ENCODE measurements at places on chromosomes 12 and 14.

DNA sequence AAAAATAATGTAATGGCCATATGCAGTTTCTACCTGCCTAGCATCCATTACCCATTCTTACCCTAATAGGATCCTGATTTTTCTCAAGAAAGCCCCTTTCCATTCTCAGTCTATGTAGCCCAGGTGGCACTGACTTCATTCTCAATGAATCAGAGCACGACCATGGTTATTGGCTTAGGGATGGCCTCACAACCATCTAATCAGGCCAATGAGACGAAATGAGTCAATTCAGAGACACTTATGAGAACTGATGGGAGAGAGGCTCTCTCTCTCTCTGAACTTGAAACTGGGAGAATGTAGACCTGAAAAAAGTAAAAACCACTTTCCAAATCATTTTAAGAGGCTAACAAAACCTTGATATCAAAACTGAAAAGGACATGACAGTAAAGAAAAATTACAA lies 45.3 kb upstream of the OXA1L start:
- no peak for DNase-seq

DNA sequence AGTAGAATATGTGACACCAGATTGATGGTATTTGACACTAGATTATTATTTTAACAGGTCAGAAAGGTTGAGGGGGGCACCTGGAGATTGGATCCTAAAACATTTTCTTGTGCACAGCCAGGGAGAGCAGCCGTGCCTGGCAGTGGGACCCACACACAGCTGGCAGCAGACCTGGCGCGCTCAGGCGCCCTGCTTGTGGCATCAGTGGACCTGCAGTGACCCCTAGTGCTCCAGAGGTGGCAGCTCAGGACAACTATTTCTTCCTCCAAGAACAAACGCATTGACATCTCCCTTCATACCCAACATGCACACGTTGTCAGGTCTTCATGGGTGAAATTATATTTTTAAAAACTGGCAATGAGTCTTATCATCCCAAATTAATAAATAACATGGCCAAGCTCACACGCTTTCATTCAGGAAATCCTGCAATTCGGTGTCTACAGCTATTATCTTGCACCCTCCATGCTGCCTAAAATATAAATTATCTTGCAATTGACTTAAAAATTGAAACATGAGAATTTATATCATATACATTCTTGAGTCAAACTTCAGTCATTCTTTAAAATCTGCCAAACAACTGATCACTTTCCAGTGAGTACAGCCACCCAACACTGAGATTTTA lies 7.7 kb upstream of the TMEM132D start:
- DNase-seq: peak; percentile 44

DNA sequence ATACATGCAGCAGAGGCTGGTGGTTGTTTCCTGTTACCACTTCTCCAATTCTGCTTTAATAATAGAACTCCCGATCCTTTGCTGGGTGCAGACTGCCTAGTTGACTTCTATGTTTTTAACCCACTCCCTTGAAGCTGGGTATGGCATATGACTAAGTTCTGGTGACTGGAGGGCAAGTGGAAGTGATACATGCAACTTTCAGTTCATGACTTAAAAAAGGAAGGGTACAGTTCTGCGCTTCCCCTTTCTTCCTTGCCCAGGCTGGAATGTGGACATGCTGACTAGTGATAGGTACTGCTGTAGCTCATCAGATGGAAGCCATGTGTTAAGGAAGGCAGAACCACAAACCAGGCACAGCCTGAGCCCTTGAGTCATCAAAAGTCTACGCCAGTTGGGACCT lies 2.4 kb upstream of the A2M start:
- DNase-seq: no peak

GRCh38 chr12:122819209-122819785 lies 16.0 kb upstream of the HIP1R start:
- no peak for DNase-seq

- DNase-seq: no peak
These were observed 126.9 kb upstream of the FKBP4 start for GRCh38 chr12:2667716-2668440.
